ENCODE measurements at places on chromosomes 16 and 17. TPM values are rescaled to one million over a fixed set of nuclear protein-coding genes. Genes with fewer than 3 reads are reported as not detected.

Gene NUDT21
- 54.5 TPM for total RNA-seq

Gene KRT27
- total RNA-seq = not detected

Gene TBC1D3K
- not detected for total RNA-seq

Gene ABCC6
- 0.13 TPM for total RNA-seq

Gene HAP1
- 0.40 TPM for total RNA-seq

Gene ABI3
- 4.9 TPM for total RNA-seq
